ENCODE measurements at places on chromosomes 16 and 17. TPM values are rescaled to one million over a fixed set of nuclear protein-coding genes. Genes with fewer than 3 reads are reported as not detected.

UNC45B gene
- total RNA-seq, result 205 TPM

NPIPB9 gene
- not detected for total RNA-seq

NOTUM gene
- total RNA-seq, result not detected

TBL3 gene
- total RNA-seq, result 22.6 TPM

SP6 gene
- 0.16 TPM for total RNA-seq

DNA sequence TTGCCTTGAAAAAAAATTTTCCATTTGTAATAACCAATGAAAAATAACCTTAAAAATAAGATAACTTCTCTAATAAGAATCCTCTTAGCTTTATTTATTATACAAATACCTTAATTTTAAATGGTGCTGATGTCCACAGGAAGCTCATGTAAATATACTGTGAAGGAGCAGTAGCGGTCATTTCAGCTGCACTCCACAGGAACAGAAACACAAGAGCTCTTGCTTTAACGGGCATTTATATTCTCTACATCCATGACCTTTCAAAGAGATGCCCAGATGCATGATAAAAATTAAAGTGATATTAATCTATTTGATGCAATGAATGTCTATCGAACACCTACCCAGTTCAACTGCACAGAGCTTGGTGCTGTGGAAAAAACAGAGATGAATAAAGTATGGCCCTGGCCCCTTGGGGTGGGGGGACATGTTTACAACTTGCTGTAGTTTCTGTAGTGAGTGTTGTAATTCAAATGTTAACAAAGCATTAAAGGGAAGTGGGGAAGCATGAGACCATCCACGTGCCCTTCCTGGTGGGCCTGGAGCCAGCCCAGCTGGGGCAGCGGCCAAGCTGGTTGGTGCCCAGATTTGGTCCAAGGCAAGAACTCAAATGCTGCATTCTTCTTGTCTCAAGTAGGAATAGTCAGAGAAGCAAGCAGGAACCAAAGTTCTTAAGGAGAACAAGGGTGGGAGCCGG is 47.9 kb downstream of the IQCK start:
- DNase-seq, result peak; percentile 58

DNA sequence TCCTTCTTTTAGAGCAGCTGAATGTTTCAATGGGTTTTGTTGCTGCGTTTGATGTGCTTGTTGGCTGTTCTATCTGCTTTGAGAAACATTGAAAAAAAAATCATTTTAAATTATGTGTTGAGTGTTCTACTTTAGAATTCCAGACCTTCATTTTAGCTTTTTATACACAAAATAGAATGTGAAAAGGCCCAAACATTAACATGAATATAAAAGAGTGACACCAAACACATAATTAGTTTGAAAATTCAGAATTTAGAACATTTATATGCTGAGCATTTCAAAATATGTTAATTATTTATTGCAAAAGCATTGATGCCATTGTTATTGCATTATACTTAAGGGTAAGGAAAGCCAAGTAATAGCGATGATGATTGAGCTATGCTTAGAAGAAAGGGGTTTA is 2.9 kb downstream of the NFAT5 start:
- no peak for DNase-seq

GRCh38 chr16:88353232-88353631 is 29.5 kb upstream of the ZNF469 start:
- DNase-seq, result peak; percentile 5
